Renal pelvis (tissue), 12 donors: ENCODE measurements at places on chromosomes 16 and 17. TPM values are rescaled to one million over a fixed set of nuclear protein-coding genes. Genes with fewer than 3 reads are reported as not detected.

RSPRY1 gene
- 44.7 TPM for polyA plus RNA-seq

RND2 gene
- 4.2 TPM for polyA plus RNA-seq

CCDC144A gene
- 0.79 TPM for polyA plus RNA-seq

NFAT5 gene
- polyA plus RNA-seq, result 58.0 TPM

HSD11B2 gene
- polyA plus RNA-seq, result 77.6 TPM

PIK3R5 gene
- polyA plus RNA-seq, result 1.00 TPM

CCL8 gene
- polyA plus RNA-seq, result 0.09 TPM

CCDC200 gene
- 7.4 TPM for polyA plus RNA-seq

CDH16 gene
- 319 TPM for polyA plus RNA-seq

GRN gene
- polyA plus RNA-seq, result 310 TPM

RUNDC3A gene
- polyA plus RNA-seq, result 1.7 TPM

ATXN7L3 gene
- 64.6 TPM for polyA plus RNA-seq
